ENCODE measurements at places on chromosomes 5 and 9.

DNA sequence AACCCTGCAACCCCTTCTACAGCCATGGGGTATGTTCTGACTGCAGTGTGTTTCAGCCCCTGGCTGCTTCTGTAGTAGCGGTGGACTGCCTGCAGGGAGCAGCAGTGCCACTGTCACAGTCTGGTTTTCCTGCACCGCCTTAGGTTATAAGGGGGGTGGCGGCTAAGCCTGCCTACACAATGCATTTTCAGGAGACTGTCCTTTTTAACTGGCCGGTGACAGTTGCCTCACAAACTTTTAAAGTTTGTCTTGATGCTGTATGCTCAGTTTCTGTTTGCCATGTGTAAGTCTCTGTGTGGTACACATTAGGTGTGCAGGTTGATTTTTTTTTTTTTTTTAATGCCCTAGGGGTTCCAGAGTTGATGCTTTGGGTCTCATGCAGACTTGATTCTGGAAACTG is 53.0 kb downstream of the NUP214 start:
- DNase-seq: peak; percentile 40

- no peak for DNase-seq
These were observed 78.3 kb downstream of the FBXL17 start for GRCh38 chr5:108303611-108304010.

DNA sequence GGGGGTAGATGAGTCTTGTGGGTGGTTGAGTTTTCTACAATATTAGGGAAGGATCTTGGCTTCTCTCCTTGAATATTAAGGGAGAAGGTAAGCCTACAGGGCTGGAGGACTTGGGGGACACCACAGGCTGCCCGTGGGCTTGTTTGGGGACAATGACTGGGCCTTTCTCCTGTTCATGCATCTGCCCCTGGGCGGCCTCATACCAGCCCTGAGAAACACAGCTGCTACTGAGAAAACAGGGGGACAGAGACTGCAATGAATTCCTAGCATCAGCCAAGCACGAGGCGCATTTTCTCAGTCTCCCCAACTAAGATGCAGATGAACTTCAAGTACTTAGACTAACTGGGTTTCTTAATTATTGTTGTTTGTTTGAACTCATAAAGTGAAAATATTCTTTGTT is 24.6 kb downstream of the C5orf58 start:
- no peak for DNase-seq

DNA sequence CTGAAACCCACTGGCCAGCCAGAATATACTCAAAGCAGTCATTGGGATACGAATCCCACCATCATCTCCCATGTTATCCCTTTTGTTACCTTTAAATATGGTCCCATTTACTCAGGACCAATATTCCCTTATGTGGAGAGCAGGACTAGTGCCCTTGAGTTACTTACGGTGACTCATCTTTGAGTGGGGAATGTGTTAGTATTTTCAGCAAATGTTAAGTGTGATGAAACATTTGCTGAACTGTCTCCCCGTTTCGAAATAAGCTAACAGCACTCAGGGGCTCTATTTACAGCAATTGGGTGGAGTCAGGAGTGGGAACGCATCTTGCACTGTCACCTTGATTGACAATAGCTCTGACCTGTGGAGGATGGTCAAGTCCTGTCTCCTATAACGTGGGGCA is 67.4 kb downstream of the CTSL start:
- peak; percentile 92 for DNase-seq

GRCh38 chr5:73564018-73564417 is 1.4 kb downstream of the ANKRA2 start:
- no peak for DNase-seq

DNA sequence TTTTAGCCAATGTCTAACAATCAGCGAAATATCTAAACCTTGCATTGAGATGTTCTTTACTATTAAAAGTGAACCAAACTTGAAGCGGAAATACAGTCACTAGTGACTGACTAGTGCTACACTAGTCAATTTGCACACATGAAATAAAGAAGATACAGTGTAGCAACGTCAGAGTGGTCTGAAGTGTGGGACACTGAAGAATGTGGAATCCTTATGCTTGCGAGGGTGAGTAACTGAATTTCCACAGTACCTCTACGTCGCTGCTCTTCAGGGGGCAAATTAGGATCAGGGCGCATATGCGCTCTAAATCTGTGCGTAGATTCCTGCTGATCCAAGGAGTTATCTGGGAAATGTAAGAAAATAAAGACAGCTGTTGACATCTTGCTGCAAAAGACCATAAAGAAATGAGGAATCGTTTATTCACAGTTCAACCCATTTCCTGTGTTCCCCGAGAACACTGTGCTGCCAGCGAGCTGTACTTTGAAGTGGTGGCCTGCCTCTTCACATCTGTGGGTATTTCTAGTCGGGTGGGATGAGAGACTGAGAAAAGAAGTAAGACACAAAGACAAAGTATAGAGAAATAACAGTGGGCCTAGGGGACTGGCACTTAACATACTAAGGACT is 39.8 kb upstream of the FLT4 start:
- DNase-seq: no peak

GRCh38 chr5:169100735-169101075 is 200.2 kb downstream of the SLIT3 start:
- DNase-seq: peak; percentile 97

- no peak for DNase-seq
These were observed 32.6 kb upstream of the GOLPH3 start for GRCh38 chr5:32206509-32207354.

GRCh38 chr9:108786322-108786721 is 69.5 kb downstream of the ACTL7B start:
- no peak for DNase-seq

DNA sequence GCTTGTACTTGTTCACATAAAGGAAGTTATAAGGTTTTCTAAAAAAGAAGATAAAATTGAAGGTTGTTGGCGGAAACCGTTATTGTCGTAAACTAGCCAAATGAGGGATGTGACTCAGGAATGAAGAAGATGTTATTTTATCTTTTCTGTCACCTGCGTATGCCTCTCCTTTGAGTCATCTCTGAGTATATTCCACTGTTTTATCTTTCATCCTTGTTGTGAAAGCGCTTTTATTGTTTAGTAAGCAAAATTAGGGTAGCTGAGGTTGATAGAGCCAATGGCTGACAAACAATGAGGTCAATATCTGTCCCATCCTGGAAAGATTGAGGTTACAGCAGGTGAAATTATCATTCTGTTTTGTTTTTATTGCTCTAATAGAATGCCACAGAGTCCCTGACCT is 105.0 kb downstream of the TUSC1 start:
- DNase-seq: peak; percentile 27

GRCh38 chr5:123871373-123871772 is 359.4 kb downstream of the CSNK1G3 start:
- no peak for DNase-seq

DNA sequence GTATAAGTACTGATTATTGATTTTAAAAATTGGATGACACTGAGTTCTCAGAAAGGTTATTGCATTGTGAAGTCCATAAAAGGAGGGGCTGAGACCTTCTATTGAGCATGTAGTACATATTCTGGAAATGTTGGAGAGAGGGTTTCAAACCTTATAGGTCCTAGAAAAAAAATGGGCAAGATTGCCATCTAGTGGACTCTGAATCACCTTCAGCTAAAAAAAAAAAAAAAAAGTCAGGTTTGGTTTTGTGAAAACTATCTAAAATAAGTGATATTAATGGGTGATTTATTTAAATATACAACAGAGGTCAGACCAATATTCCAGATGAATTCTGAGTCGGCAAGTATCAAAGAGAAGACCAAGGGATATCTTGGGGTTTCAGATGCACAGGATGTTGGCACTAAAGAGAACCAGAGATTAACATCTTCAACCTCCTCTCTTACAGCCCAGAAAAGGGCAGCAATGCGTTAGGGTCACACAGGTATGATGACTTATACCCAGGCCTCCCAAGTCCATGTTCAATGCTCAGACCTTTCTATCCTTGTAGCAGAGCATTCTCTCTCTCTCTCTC is 109.8 kb upstream of the NMUR2 start:
- peak; percentile 42 for DNase-seq

DNA sequence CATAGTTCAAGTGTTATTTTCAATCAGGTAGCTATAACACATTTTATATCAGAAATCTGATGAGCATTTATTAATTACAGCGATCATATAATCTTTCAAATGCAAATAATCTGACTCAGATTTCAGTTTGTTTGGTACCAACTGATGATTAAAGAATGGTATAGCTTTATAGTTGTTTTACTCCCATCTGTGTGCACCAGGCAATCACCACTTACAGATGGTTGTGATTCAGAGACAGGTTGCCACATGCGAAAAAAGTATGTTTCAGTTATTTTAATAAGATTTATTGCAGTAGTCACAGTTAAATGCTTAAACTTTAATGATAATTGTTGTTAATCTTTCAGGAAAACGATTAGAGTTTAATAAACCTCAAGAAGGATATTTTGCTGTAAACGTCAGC is 155.1 kb upstream of the ARRDC3 start:
- DNase-seq: no peak

DNA sequence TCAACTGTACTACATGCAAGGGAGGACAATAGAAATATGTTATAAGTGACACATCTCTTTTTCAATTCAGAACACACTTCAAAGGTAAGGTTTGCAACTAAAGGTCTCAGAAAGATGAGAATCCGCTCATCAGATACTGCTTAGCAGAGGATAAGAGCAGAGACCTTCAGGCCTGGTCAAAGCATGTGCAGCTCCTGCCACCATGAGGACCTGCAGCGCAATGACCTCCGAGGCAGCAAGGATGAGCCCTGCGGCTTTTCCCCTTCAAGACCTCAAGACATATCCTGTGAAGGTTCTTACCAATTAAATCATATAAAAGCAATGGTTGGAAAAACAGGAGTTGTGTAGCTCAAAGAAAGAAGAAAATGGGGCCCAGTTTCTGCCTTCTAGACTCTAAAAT is 135.8 kb downstream of the TRIM36 start:
- DNase-seq: no peak

GRCh38 chr9:75051285-75051684 is 23.2 kb upstream of the CARNMT1 start:
- DNase-seq: no peak

GRCh38 chr9:14061936-14062585 is 251.9 kb downstream of the NFIB start:
- no peak for DNase-seq

GRCh38 chr5:143403334-143403592 is 223 bp downstream of the NR3C1 start:
- DNase-seq: no peak

GRCh38 chr9:122445155-122445749 is 32.5 kb downstream of the OR1J1 start:
- no peak for DNase-seq

DNA sequence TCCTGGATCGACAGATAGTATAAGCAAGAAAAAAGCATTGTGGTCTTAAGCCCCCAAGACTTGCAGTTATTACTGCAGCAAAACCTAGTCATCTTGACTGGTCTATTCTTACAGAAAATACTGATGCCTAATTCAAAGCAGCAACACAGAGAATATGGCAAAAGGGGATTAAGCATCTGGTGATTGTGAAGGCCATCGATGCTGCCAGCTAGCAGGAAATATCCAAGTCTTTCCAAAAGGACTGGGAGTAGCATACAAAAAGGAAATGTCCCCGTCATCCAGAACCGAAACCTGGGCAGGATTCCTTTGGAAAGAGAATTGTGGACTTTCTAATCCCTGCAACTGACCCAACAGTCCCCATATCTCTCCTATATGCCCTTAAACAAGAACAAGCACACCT is 132.2 kb downstream of the SLF1 start:
- no peak for DNase-seq

DNA sequence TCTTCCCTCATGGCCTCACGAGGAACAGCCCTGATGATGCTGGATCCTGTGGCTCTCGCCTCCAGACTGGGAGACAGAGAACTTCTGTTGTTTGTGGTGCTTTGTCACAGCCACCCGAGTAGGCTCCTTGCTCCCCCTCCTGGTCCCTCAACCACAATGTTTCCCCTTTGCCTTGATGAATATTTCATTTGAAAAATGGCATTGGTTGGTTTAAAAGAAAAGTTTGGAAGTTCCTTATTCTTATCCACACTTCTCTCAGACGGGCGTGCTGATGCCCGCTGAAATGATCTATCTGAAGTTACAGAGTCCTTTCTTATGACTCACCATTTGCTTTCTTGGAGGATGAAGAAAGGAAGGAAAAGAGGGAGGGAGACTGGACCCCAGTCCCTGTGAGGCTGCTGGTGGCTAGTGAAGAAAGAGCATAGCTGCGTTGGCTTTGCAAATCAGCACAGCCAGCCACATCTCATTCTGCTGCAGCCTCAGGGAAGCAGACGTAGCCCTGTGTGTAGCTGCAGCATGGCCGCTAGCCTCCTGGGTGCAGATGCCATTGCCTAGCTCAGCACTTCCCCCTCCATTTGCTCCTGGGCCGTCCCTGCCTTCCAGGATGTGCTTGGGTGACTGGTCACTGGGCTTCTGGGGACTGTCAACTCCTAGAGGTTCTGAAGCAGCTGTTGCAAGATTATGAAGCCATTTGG is 185.9 kb downstream of the ERCC6L2 start:
- peak; percentile 53 for DNase-seq

DNA sequence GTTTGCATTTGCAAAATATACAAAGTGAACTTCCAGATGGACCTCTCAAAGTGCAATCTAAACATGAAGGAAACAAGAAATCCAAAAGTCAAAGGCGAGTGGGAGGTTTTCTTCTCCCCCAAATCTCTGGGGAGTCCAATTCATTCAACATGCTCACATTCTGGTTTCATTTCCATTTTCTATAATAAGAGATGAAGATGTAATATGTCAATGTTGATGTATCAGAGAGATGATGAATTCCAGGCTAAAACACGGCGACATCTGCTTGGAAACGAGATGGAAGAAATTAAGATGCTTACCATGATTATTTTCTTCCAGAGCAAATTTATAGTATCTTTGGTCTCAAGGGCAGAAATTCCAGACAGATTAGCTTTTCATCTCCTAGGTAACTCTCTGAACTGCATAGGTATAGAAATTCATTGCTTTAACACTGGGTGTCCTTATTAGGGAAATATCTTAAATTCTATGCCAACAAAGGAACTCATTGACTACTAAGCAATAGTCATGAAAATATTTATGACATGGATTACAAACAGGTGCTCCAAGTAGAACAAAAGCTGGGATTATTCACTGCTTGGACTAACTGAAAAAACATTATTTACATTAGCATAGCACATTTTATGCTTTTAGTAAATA is 287.9 kb downstream of the SEC61B start:
- no peak for DNase-seq

GRCh38 chr5:9858043-9858442 is 227.9 kb upstream of the TAS2R1 start:
- DNase-seq: no peak

DNA sequence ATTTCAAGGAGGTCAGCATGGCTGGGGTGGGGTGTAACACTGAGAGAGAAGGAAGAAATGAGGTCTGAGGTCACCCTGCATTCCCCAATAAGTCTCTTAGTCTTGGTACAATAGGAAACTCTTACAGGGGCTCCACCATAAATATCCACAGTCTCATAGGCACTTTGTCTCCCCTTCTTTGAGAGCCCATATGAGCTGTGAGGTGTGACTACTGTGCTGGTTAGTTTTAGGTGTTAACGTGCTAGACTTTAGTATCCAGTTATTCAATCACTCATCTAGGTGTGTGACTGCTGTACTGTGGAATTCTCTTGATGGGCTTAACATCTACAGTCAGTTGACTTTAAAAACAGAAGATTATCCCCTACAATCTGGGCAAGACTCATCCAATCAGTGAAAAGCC is 378.1 kb upstream of the RFX3 start:
- DNase-seq: no peak

- DNase-seq: no peak
These were observed 210.6 kb upstream of the ADAMTSL1 start for GRCh38 chr9:18263377-18263776.

GRCh38 chr9:134892820-134893420 is 12.3 kb downstream of the FCN2 start:
- DNase-seq: no peak

Data from A172 (cell line).